Naive thymus-derived CD8-positive, alpha-beta T cell (primary cell): ENCODE measurements at places on chromosomes 1 and 21.

DNA sequence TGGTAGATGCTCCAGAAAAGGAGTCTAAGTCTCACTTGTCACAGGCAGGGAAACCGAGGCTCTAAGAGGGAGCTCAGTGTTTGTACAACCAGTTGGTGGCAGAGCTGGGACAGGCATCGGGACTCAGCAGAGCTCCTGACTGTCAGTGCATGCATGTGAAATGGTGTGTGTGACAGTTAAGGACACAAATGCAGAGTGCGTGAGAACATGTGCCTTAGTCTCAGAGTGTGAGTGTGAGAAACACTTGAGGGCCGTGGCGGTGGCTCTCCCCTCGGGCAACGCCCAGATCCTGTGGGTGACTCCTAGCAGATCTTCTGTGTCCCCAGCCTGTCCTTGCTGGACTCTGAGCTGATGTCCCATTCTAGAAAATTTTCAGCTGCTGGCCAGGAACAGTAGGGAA lies 362.6 kb downstream of the MATN1 start:
- no peak for DNase-seq

DNA sequence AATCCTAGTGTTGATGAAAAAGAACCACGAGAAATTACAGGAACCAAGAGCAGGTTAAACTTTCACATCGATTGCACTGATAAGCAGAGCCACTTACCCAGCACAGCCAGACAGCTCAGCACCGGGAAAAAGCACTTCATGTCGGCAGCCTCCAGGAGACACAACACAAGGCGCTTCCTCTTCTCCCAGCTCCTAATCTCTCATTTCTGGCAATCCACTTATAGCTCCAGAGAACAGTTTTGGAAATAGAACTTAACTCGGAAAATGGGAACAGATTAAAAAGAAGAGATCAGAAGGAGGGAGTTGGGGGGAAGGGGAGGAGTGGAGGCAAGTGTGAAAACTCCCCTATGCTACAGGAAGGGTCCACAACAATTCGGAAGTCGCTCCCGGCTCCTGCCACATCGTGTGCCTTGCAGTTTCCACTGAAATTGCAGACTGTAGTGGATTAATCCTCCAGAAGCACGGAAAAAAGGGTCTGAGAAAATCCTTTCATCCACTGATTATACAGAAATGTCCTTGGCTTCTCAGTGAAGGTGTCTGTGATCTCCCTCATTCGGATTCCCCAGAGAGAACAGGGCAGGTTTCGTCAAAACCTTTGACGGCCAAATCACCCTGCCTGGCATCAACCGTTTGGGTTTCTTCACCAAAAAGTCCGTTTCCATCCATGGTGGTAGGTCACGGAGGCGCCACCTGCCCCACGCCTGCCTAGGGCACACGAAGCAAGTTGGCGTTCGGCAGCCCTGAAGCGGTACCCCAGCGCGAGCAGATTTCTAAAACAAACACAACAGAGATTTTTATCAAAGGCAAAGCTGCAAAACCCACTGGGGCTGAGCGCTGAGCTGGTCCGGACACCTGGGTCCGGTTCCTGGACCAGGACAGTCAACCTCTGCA lies 1.1 kb downstream of the IGSF3 start:
- DNase-seq: no peak

GRCh38 chr1:241045659-241046058 lies 311.3 kb downstream of the RGS7 start:
- DNase-seq: no peak

- DNase-seq: no peak
These were observed 9.1 kb downstream of the SCYL3 start for GRCh38 chr1:169884634-169885033.

- no peak for DNase-seq
These were observed 12.6 kb downstream of the DAB1 start for GRCh38 chr1:57411262-57411661.
